Activated CD4-positive, alpha-beta T cell treated with anti-CD3 and anti-CD28 coated beads, Interleukin-2, amount 10 ng/mL, durations not matched to agents 7 days and 5 days (primary cell): ENCODE measurements at places on chromosomes 6 and 20. TPM values are rescaled to one million over a fixed set of nuclear protein-coding genes. Genes with fewer than 3 reads are reported as not detected.
A peak's percentile ranks its signal among the peaks of the same experiment; 100 is the strongest.

DNA sequence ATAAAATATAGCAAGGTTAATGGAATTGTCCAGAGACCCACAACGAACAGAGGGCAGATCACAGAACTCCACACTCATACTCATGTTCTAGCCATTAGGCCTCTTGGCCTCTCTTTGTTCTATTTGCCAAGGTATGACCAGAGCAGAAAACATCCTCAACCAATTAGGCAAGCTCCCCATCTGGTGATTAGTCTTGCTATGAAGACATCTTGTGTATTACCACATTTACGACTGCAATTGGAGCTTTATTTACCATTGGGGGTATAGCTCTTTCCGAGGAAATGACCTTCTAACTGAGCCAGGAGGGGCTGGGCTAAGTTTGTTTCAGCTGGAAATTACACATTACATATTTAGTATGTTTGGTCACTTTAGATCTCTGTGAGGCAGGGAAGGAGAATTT lies 593.9 kb downstream of the CD109 start:
- no peak overlapping the region for H3K27ac ChIP-seq
- no peaks in the 10 kb centered on the region for H3K4me1 ChIP-seq
- no peak overlapping the region for H3K4me3 ChIP-seq
- no peaks in the 10 kb centered on the region for H3K27me3 ChIP-seq
- no peaks in the 10 kb centered on the region for H3K36me3 ChIP-seq

Gene ZNF335
- total RNA-seq: 40.4 TPM

DNA sequence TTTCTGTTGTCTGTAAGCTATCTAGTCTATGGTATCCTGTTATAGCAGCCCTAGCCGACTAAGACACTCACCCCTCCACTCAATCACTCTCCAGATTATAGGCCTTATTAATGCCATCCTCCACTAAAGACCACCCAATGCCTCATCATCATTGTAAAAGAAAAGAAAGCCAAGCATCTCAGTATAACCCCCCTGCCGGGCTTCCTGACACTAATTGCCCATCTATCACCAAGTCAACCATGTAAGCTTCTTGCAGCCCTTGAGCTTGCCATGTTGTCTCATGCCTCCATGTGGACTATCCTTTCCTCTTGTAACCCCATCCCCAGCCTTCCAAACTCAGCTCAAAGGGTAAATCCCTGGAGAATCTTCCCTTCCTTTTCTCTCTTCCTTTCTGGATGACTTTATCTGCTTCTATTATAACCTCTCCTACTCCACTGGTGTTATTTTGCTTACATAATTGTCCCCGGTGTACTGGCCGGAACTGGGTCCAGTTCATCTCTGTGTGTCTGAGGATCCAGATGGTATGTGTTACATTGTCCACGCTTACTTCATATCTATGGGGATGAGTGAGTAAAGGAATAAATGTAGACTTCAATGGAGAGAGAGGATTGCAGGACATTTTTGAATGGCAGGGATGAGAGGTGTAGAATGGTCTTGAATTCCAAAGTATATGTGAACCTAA lies 202.9 kb upstream of the SOX4 start:
- H3K27me3 ChIP-seq: no peaks in the 10 kb centered on the region
- no peaks in the 10 kb centered on the region for H3K36me3 ChIP-seq
- H3K4me3 ChIP-seq: no peak overlapping the region
- no peak for DNase-seq
- H3K4me1 ChIP-seq: no peaks in the 10 kb centered on the region
- no peak overlapping the region for H3K27ac ChIP-seq

DNA sequence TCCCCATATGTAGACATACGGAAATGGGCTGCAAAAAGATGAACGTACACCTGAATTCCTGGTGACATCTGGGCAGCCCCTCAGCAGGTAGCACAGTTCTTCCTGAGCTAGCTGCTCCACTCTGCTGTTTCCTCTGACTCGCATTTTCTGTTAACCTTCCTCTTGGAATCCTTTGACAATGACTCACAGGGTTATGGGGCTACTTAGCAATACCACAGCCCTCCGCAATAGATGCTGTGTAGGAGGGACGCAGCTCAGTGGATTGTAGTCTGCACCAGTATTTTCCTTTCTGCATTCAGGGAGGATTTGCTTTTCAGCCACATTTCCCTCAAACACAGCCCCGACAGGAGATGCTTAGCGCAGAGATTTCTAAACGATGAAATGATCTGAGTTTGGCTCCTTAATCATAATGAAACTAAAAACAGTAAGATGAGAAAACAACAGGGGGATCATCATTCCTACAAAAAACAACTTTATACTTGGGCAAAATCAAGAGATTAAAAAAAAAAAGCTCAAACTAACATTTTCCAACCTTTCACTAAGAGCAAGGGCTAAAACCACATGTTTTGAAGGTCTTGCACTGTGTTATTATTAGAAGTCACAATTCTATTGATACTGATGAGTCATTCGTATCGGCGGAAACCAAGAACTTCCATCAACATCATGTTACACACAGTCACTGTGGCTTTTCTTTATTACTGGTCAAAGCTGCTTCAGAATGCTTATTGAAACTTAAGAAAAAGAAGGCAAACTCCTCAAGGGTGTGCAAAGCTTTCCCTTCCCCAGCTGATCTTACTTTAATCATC lies 12.2 kb downstream of the BACH2 start:
- peak overlapping the region; percentile 92 for H3K27ac ChIP-seq
- peak; percentile 62 for DNase-seq
- peak overlapping the region; percentile 71 for H3K4me3 ChIP-seq
- peaks cover 85% of the 10 kb centered on the region for H3K4me1 ChIP-seq

DNA sequence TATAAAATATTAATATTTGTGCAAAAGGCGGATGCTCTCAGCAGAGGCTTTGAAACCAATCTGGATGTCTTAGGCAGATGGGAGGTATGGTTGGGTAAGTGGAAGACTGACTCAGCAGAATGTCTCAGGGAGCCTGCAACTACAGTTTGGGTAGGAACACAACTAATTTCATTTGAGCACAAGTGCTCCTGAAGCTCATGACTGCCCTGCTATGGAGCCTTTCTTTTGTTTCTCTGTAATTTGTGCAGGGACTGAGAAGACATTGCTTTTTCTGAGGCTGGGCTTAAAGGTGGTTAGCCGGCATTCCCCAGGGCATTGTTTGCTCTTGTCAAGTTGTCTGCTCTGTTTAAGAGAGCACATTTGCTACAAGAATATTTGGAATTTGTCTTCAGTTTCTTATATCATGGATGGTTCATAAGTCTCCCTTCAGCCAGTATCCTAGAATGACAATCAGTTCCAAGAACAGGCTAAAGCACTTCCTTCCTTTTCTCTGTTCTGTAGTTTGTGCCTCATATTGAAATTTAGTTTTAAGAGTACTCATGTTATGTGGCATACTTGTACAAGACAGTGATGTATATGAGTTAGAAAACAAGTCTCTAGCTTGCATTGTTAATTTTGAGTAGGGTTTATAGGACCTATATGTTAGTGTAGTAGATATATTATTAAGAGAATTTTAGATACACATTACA lies 208.3 kb downstream of the ZFAND3 start:
- H3K36me3 ChIP-seq: peaks cover 10% of the 10 kb centered on the region
- peaks cover 23% of the 10 kb centered on the region for H3K4me1 ChIP-seq
- no peak overlapping the region for H3K4me3 ChIP-seq
- no peaks in the 10 kb centered on the region for H3K27me3 ChIP-seq
- no peak overlapping the region for H3K27ac ChIP-seq

DNA sequence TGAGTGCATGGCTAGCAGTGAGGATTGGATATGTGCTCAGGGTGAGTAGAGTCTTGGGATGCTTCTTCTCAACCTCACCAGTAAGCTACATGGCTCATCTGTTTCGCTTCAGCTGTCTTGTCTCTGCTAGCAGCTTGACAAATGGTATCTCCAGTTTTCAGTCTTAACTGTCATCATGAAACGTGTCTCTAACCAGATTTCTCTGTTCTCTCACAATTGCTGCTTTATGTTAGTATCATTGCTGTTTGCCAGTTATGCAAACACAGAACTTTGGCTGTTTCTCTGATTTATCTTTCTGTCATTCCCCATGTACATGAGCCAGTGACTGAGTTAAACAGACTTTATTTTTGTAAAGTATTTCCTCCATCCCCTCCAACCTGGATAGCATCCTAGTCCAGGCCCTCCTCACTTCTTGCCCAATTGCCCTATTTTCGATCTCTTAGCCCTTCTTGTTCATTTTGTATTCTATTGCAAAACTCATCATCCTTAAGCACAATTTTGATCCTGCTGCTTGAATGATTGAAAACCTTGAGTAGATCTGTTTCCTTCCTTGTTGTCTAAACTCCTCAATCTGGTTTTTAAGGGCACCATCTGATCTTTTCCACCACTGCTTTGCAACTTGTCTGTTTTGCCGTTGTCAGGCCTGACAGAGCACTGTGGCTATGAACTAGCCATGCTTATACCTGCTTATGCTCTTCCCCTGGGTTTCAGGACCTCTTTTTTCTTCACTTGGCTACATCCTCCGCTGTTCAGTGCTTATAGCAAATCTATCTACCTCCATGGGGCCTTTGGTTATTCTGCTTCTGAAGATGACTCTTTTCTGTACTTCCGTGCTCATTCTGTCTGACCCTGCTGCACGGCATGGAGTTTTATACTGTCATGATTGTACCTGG lies 37.7 kb upstream of the ADIG start:
- H3K27ac ChIP-seq: peak overlapping the region; percentile 28
- no peak overlapping the region for H3K4me3 ChIP-seq
- H3K4me1 ChIP-seq: peaks cover 8% of the 10 kb centered on the region
- peaks cover 64% of the 10 kb centered on the region for H3K36me3 ChIP-seq

Gene PHACTR1
- 0.32 TPM for total RNA-seq

GRCh38 chr6:136795996-136796395 lies 3.7 kb upstream of the MAP3K5 start:
- H3K4me3 ChIP-seq: no peak overlapping the region
- H3K27ac ChIP-seq: no peak overlapping the region
- peaks cover 8% of the 10 kb centered on the region for H3K4me1 ChIP-seq
- no peaks in the 10 kb centered on the region for H3K36me3 ChIP-seq
- DNase-seq: no peak
- peaks cover 6% of the 10 kb centered on the region for H3K27me3 ChIP-seq

- no peaks in the 10 kb centered on the region for H3K27me3 ChIP-seq
- no peak overlapping the region for H3K27ac ChIP-seq
- no peaks in the 10 kb centered on the region for H3K36me3 ChIP-seq
- no peaks in the 10 kb centered on the region for H3K4me1 ChIP-seq
Measured at GRCh38 chr6:13407709-13408695, 79.4 kb downstream of the GFOD1 start.

DNA sequence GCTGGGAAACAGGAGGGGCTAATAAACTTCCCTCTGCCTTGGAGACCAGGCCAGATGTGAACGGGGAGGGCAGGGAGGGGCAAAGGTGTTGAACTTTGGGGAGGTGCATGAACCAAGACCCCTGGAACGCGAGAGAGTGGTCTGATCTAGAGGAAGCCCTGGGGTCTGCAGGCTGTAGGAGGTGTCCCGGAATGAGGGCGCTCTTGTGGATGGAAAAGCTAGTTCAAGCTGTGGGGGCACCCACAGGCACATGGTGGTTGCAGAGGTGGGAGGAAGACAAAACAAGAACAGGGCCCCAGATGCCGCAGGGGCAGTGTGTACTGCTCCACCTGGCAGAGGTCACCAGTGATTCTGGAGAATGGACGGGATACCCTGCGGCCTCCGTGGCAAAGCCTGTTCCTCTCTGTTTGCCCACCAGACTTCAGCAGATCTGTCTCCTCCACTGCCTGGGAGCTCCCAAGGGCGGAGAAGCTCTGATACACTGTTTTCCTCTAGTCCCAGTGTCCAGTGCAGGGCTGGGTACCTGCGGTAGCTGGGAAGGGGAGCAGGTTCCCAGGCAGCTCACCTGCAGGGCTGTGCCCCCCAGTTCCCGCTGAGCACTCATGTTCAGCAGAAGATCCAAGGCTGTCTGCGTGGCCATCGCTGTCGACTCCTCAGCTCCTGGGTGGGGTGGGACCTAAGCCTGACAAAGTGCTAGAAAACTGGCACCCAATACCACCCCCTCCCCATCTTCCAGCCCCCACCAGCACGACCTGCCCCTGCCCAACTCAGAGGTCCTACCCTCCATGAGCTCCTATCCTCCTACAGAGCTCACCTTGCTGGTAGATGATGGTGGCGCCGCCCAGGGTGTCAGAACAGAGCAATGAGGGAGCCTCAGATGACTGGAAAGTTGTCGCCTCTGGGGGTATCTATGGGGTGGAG lies 14.7 kb downstream of the ZNF335 start:
- no peak overlapping the region for H3K27ac ChIP-seq
- no peaks in the 10 kb centered on the region for H3K27me3 ChIP-seq
- H3K4me1 ChIP-seq: no peaks in the 10 kb centered on the region
- H3K36me3 ChIP-seq: peaks cover 41% of the 10 kb centered on the region
- no peak for DNase-seq

GRCh38 chr6:136076496-136076895 lies 173.6 kb downstream of the MTFR2 start:
- H3K4me3 ChIP-seq: no peak overlapping the region
- no peaks in the 10 kb centered on the region for H3K36me3 ChIP-seq
- no peak for DNase-seq
- no peak overlapping the region for H3K27ac ChIP-seq

DNA sequence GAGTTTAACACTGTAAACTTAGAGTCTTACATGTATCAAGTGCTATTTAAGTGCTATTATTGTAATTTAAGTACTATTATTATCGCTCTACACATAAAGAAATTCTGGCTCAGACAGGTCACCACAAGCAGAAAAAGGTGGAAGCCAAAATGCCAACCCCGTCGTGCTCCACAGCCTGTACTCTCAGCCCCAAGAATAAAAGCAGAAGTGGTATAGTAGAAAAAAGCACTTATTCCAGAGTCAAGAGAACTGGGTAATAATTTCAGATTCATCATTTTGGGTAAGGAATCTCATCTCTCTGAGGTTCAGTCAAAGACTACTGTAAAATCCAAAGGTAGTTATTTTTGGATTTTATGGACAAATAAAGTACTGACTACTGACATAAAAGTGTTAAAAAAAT lies 943 bp downstream of the ZUP1 start:
- peaks cover 2% of the 10 kb centered on the region for H3K27me3 ChIP-seq
- peaks cover 28% of the 10 kb centered on the region for H3K36me3 ChIP-seq
- H3K4me1 ChIP-seq: peaks cover 42% of the 10 kb centered on the region
- peak overlapping the region; percentile 99 for H3K4me3 ChIP-seq
- no peak for DNase-seq
- H3K27ac ChIP-seq: peak overlapping the region; percentile 97

Gene SLC44A4
- not detected for total RNA-seq

GRCh38 chr20:13336308-13337089 lies 115.4 kb downstream of the ISM1 start:
- H3K4me3 ChIP-seq: no peak overlapping the region
- no peaks in the 10 kb centered on the region for H3K27me3 ChIP-seq
- H3K27ac ChIP-seq: no peak overlapping the region
- no peaks in the 10 kb centered on the region for H3K36me3 ChIP-seq
- no peaks in the 10 kb centered on the region for H3K4me1 ChIP-seq

DNA sequence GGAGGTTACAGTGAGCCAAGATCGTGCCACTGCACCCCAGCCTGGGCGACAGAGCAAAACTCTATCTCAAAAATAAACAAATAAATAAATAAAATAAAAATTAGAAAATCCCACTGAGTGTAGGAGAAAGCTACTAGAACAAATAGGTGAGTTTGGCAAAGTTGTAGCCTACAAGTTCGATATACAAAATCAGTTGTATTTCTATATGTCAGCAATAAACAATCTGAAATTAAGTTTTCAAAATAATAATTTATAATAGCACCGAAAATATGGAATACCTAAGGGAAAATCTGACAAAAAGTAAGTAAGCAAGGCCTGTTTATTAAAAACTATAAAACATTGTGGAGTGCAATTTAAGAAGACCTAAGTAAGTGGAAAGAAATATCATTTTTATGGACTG lies 5.1 kb upstream of the DEFB118 start:
- no peaks in the 10 kb centered on the region for H3K27me3 ChIP-seq
- no peak overlapping the region for H3K4me3 ChIP-seq
- no peak for DNase-seq

Gene SLC52A3
- total RNA-seq: not detected

- peaks cover 49% of the 10 kb centered on the region for H3K27me3 ChIP-seq
- no peak overlapping the region for H3K4me3 ChIP-seq
- H3K36me3 ChIP-seq: no peaks in the 10 kb centered on the region
- no peak overlapping the region for H3K27ac ChIP-seq
Measured at GRCh38 chr6:32785781-32786533, 22.6 kb upstream of the HLA-DQB2 start.
